Stimulated activated CD4-positive, alpha-beta T cell treated with anti-CD3 and anti-CD28 coated beads, Interleukin-4, amount 100 ng/mL, for 24 hours (primary cell): ENCODE measurements at places on chromosomes 16 and 17.

- peak; percentile 42 for DNase-seq
These were observed at the start of gene LRRC75A for GRCh38 chr17:16491703-16492612. TSS of gene LRRC75A (minus strand) at chr17:16492193. CDS start at chr17:16491990, 203 bp downstream.

DNA sequence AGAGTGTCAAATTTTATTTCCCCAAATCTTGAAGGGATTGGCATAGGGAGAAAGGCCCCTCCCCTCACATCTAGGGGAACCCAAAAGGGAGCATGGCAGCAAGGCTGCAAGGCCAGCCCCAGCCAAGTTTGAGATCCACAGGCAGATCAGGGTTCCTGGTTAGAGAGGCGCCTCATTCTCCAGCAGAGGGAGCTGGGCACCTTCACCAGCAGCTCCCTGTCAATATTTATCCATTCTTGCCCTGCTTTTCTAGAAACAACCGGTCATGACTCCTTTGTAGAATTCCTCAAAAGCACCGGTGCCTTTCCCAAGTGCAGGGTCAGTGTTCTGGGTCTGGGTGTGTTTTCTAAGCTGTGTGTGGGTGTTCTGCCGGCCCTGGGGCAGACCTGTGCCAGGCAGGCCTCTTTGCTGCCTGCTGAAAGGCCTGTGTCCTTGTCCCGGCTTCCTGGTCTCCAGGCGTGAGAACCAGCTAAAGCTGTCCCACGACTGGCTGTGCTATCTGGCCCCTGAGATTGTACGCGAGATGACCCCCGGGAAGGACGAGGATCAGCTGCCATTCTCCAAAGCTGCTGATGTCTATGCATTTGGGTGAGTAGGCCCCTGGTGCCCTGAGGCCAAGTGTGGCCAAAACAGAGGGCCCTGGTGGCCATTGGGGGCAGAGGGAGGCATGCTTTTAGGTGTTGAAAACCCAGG, 21.2 kb upstream of the LGALS9 start:
- DNase-seq = no peak

GRCh38 chr17:50221266-50221863, 19.9 kb upstream of the COL1A1 start:
- DNase-seq = no peak

- no peak for DNase-seq
These were observed 296.9 kb downstream of the ZFHX3 start for GRCh38 chr16:72751076-72751475.

DNA sequence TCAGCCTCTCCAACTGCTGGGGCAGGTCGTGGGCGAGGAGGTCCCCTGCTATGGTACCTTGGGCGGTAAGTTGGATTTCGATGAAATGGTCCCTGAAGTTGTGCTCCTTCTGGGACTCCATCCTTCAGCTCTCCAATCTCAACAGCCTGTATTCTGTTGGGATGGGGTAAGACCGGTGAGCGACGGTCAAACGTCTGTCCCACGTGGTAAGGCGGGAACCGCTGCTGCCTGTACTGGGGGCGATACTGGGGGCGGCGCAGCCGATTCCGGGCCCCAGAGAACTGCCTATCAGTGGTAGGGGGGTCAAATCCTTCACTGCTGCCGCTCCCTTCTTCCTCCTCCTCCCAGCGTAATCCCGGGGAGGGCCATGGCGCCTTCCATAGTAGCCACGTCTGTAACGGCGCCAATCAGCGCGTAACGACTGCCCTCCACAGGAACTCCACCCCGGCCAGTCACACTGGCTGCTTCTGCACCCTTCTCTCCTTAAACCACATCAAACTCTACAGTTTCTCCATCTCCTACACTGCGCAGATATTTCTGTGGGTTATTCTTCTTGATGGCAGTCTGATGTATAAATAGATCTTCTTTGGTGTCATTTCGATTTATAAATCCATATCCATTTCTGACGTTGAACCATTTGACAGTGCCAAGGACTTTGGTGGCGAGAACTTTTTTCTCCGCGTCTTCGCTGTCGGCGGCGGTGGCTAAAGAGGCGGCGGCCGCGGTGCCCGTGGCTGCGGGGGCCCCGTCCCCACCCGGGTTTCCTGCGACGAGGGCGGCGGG, 41.1 kb downstream of the AHSP start:
- no peak for DNase-seq

- no peak for DNase-seq
These were observed 7.6 kb downstream of the ABCA6 start for GRCh38 chr17:69134112-69134511.

GRCh38 chr17:56148333-56148732, 4.9 kb upstream of the ANKFN1 start:
- DNase-seq = no peak

DNA sequence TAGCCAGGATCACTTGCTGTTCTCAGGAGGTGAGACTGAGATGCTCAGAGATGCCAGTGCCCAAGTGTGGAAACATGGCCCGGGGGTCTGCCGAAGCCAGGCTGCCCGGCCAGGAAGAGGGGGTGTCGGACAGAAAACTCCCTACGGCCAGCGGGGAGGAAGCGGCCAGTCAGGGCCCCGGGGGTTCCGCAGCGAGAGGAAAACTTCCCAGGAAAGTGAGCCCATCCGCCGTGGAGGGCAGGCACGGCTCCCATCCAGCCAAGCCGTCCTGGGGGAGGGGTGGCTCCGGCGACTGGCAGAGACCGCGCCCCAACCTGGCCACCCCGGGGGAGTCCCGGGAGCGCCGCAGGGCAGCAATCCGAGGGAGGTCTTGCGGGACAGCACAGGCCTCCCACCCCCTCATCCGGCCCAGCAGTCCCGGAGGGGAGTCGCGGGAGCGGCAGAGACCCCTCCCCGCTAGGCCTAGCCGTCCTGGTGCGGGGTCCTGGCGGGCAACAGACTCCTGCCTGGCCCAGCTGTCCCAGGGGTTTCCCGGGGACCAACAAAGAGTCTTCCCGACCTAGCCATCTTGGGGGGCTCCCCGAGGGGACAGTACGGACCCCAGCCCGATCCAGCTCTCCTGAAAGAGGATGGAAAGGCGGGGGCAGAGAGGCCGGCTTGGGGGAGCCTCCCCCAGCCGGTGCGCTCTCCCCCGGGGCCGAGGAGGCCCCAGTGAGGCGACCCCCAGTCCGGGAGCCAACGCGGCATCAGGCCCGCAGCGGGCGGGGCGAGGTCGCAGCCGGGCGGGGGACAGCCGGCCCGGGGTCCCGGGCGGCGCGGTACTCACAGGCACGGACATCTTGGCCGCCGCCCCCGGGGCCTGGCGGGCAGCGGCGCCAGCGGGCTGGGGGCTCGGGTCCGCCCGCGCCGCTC, 13.8 kb upstream of the BCAR1 start:
- no peak for DNase-seq

GRCh38 chr17:27295945-27296344, 2.0 kb downstream of the WSB1 start:
- DNase-seq = no peak

DNA sequence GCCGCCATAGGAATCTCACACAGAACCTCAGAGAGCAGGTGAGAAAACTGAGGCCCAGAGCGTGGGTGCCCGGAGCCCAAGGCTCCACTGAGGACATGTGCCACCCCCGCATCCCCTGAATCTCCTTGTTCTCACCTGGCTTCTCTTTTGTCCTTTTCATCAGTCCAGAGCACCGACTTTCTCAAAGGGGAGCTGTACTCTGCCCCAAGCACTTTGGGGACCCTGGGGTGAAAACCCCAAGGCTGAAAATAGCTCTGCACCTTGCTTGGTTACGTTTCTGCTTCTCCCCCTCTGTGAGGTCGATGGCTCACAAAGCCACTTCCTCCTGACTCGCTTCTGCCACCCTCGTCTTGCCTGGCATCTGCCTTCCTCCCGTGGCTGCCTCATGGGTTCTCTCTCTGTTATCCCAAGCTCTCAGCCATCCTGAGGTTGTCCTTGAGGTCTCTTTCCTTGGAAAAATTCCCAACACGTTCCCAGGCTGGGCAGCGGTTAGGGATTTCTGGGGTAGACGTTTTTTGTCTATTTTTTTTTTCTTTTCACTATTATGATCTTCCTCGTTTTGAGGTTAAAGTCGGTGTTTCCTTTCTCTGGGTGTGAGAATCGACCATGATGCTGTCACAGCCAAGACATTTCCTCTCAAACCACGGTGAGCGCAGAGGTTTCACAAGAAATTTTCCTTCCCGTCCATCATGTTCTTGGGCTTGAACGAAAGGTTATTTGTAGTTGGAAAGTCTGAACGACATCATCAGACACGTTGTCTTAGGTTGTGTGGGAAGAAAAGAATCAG, 37.2 kb downstream of the IRF8 start:
- DNase-seq = peak; percentile 81

DNA sequence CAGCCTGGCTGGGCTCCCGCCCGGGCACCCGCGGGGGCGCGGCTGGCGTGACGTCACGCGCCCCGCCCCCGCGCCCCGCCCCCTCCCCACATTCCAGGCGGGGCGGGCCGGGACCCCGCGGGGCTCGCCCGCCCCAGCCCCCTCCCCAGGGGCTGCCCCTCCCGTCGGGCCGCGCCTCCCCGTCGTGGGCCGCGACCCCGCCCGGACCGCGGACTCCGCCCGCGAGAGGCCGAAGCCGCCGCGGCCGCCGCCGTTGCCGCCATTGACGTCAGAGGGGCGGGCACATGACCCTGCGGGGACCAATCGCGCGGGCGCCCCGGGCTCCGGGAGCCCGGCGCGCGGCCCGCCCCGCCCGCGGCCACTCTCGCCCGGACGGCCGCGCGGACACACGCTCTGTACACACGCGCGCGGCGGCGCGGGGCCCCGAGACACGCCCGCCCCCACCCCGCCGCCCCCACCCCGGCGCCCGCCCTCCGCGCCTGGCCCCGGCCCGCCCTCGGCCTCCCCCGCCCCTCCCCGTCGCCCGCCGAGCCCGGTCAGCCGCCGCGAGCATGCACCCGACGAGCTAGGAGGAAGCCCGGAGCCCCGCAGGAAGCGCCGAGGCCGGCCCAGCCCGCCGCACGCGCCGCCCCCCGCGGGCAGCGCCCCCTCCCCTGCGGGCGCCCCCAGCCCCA, at the start of gene CMIP:
CMIP (plus strand) TSS at position 361 of the 674 bp plus-strand sequence.
- peak; percentile 73 for DNase-seq

GRCh38 chr17:50634224-50634914, at the start of gene ABCC3:
TSS of gene ABCC3 (plus strand) at chr17:50634881. CDS start at chr17:50634937, 56 bp downstream.
- DNase-seq = no peak

DNA sequence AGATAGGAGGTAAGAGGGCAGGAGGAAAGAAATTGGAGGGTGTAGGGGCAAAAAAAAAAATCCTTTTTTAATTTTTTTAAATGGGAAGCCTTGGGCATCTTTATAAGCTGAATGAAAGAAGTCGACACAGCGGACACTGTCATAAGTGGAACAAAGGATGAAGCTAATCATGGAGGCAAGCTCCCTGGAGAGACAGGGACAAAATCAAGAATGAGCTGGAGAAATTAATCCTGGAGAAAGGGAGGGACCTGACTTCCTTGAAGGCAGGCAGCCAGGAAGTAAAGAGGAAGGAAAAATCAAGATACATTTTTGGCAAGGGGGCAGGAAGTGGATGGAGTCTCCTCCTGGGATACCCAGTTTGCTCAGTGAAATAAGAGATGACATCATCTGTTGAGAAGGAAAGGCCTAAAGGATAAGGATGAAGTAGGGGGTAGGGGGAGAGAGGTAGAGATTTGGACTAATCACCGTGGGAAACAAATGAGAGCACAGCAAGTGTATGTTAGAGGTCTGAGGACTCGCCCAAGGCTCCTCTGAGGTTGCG, 179.3 kb downstream of the SLC39A11 start:
- DNase-seq = no peak

DNA sequence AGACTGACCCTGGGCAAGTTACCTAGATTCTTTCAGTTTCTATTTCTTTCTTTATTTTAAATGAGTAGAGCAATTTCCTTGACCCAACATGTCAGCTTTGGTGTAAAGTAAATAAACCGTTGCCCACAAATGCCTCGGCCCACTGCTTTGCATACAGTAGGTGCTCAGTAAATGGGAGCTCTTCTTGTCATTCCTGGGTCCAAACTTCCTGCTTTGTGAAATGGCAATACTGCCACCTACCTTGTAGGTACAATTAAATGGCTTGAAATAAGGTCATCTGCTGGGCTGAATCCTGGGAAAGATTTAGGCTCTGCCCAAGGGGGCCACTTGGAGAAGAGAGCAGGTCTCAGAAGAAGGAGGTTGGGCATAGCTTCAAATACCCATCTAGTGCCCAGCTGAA, 253.0 kb downstream of the HS3ST3B1 start:
- no peak for DNase-seq

- no peak for DNase-seq
These were observed 20.8 kb downstream of the SNX11 start for GRCh38 chr17:48128400-48128799.

DNA sequence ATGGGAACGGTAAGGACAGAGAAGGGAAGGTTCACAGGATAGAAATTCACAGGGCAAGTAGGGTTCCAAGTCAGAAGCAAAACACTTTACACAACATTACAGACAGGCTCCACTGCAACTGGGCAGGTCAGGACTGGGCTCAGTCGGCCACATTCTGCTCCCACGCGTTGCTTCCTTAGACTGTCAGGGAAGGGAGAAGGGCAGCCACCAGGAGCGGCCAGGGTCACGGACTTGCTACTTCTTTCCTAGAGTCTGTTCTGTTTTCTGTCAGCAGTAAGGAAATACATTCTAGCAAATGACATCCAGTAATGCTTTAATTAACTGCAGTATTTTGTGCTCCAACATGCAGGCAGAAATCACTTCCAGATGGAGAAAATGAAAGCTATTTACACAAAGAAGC, 160.3 kb upstream of the RPH3AL start:
- DNase-seq = no peak

- no peak for DNase-seq
These were observed 13.2 kb upstream of the VPS35L start for GRCh38 chr16:19542138-19542821.

DNA sequence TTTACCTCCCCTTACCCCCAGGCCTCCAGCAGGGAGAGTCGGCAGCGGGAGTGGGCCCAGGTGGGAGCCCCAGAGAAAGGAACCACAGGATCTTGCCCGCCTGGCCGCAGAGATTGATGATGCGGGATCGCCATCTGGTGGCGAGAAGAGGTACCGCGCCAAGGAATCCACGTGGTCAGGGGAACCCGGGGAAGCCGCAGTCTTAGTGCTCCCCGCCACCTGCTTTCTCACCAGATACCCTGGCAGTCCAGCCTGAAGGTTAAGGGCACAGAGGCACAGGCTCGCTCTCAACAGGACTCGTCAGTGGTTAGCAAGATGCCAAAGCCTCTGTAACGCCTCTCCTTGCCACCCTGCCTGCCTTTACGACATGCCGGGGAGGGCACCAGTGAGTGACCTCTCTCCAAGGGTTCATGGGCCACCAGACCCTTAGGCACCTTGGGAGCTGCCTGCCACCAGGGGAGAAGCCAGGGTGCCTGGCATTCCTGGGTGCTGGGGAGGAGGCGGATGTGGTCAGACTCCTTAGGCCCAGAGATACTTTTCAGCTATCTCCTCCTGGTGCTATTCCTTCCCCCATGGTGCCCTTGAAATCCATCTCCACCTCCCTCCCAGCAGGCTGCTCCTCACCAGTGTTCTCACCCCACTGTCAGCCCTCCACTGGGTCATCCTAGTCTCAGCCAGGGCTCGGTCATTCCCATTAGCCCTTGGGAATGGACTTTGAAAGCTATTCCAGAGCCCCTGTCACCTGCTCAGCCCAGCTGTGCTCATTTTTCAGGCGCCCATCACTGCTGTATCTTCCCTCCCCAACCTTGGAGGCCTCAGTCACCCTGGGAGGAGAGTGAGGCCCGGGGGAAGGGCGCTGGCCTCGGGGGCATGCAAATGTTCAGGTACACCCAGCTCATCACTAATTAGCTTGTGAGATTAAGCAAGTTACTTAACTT, 5.5 kb upstream of the RHBDF2 start:
- peak; percentile 90 for DNase-seq
